Mucosa of descending colon (tissue), 3 donors: ENCODE measurements at places on chromosomes 3 and 15. TPM values are rescaled to one million over a fixed set of nuclear protein-coding genes. Genes with fewer than 3 reads are reported as not detected.

Gene POLG
- 59.4 TPM for total RNA-seq

Gene NXPE3
- 1.7 TPM for total RNA-seq

Gene GATA2
- 10.1 TPM for total RNA-seq

Gene MRAS
- total RNA-seq, result 37.6 TPM

Gene SENP5
- total RNA-seq, result 24.3 TPM

Gene BCHE
- 1.2 TPM for total RNA-seq

Gene PRSS50
- not detected for total RNA-seq

Gene TOPBP1
- 22.8 TPM for total RNA-seq

Gene ALDH1L1
- 27.4 TPM for total RNA-seq

Gene BMF
- 32.1 TPM for total RNA-seq

DNA sequence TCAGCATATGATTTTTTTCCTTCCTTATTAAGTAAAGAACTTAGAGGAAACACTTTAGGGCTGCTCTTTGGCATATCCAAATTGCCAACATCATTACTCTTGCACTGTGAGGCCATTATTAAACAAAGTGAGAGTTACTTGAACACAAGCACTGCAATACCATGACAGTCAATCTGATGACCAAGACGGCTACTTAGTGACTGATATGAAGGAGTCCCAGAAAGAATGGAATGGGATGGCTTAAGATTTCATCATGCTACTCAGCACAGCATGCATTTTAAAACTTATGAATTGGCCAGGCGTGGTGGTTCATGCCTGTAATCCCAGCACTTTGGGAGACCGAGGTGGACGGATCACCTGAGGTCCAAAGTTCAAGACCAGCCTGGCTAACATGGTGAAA, 55.2 kb downstream of the FAM98B start:
- no peak for DNase-seq

- peak; percentile 96 for DNase-seq
Measured at GRCh38 chr3:149129326-149130205, at the start of gene HPS3. Gene HPS3 (plus strand): TSS chr3:149129638. CDS start chr3:149129724, 86 bp downstream.

DNA sequence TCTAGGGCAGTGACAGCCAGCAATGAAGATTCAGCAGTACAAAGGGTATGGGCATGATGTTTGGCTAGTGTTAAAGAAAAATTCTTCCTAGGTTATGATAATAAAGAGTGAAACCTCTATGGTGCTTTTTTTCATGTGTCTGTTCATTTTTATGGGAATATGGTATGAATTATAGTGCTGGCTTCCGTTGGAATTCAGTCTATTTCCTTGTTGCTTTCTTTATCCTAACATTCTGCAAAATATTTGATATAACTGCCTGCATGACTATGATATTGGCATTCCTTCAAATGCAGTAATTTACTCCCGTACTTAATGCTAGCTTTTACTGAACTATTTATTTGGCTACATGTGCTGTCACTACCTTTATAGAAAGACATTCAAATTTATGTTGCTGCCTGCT, 57.6 kb upstream of the ATP11B start:
- DNase-seq, result no peak

- no peak for DNase-seq
Measured at GRCh38 chr3:43958005-43958770, 267.4 kb downstream of the ABHD5 start.

- no peak for DNase-seq
Measured at GRCh38 chr15:41983221-41983620, 10.9 kb upstream of the EHD4 start.

DNA sequence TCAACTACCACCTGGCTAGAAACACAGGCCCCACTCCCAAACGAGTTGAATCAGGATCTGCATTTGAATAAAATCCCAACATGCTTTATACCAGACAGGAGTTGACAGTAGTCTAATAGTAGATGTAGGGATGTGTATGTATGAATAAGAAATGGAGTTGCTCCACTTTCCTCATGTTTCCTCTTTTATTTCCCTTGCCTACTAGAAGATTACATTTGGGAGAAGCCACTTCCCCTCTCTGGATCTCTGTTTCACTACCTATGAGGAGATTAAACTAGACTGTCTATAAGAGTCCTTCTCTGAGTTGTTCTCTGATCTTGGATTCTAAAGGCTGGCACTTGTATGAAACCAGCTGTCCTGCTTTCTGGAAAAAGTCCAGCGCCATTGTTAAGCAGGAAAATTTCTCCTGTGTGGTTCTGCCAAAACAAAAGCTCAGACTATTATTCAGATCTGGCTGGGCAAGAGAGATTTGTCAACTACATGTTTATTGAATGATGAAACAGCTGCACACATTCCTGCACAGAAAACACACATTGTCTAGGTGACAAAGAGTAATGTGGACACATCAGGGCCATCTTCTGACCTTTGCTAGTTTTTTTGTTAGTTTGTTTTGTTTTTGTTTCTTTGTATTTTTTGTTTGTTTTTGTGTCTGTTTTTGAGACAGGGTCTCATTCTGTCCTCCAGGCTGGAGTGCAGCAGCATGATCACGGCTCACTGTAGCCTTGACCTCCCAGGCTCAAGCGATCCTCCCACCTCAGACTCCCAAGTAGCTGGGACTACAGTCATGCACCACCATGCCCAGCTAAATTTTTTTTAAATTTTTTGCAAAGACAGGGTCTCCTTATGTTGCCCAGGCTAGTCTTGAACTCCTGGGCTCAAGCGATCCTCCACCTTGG, 29.9 kb downstream of the ACP3 start:
- no peak for DNase-seq

- DNase-seq, result no peak
Measured at GRCh38 chr3:178494386-178494785, 41.9 kb upstream of the KCNMB2 start.

DNA sequence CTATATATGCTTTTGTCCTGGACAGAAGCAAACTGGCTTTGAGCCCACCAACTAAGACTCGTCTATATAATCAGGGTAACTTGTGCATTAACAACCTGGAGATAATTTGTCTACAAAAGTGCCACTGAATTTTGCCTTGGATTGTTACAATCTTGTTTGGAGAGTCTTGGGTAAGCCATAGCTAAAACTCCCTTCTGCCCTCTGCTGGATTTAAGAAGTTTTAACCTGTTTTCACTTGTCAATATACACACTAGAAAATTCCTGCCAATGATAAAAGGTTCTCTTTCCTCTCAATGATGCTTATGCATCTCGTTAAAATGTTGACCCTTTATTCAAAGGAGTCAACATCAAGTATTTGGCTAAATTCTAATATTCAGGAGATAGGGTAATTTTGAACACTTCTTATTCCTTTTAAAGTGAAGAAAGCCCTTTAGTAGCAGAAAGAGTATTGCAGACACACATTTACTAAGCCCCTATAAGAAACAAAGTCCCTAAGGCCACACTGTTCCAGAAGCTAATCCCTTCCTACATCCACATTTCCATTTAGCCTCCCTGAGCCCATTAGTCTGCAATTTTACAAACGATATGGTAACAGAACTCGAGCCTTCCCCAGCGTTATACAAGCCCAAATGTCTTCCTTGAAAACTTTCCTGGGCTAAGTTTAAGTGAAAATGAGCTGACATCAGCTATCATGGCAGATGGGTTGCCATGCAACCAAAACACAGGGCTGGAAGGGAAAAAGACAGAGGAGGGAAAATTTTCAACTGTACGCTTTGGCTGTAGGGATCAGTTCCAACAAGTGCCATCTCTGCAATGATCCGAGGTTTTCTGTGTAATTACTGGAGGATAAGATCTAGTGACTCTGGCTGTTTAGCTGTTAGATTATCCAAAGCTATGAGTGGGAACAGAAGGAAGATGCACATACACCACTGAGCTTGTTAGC, 75.9 kb upstream of the FGF12 start:
- DNase-seq, result no peak

DNA sequence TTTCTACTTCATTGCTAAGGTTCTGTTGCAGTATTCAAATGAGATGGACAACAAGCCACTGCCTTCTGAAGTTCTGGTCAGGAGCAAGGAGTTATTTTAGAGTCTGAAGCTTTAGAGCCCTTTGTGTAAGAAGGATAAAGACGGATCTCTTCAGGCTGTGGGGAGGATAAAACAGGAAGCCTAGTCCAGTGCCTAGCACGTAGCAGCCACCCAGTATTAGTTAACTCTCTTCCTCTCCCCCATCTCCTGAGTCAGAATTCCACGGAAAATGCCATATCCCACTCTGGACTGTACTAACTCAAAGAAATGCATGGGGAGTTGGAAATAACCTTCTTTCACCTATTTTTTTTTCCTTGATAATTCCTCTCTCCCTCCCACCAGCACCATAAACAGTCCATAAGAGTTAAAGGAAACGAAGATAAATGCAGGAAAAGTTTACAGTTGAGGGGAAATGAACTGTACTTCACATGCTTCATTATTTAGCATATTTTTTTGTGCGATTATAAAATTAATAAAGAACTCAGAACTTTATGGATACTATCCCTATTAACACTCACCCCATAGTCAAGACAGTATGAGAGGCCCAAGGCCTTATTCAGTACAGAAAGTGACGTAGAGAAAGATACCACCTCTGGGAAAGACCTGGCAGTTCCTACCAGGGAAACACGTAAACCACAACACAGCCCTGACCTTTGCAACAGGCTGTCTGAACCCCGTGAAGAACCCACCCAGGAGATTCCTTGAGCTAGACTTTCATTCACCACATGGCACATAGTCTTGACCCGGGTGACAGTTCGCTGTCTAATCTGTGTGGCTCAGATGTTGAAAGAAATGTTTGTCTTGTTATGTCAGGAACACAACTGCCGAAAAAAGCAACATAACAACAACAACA, 9.2 kb downstream of the IGF2BP2 start:
- no peak for DNase-seq

GRCh38 chr15:82798104-82798503, 7.8 kb downstream of the FSD2 start:
- no peak for DNase-seq

GRCh38 chr3:150057227-150057626, 86.5 kb upstream of the PFN2 start:
- DNase-seq, result no peak

DNA sequence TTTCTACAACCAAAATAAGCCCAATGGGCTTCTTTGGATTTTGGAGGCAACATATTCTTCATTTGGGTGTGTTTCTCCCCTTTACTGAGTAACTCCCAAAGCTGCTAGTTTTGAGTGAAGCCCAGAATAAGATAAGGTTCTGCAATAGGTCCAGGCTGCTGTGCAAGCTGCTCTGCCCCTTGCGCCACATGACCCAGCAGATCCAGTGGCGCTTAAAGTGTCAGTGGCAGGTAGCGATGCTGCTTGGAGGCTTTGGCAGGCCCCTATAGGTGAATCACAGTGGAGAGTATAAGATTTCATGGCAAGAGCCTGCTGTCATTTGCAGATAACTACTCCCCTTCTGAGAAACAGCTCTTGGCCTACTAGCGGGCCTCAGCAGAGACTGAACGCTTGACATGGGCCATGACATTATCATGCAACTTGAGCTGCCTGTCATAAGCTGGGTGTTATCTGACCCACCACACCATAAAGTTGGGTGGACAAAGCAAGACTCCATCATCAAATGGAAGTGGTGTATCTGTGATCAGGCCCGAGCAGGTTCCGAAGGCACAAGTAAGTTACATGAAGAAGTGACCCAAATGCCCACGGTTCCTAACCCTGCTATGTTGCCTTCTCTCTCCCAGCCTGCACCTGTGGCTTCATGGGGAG, 88.4 kb upstream of the OXTR start:
- no peak for DNase-seq

DNA sequence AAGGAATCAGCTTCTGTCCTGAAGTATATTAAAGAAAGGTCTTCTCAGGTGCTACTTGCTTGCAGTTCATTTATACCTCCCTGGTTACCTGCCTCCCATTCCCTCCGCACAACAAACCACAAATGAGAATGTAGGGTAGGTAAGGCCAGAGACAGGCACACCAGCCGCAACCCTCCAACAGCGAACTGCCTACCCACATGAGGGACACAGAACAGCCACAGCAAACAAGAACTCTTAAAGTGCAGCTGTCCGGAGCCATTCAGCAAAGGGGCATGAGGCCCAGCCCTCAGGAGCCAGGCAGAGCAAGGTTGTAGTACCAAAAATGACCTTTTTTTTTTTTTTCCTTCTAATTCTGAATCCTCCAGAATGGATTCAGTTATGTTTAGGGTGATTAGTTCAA, 52.4 kb downstream of the SPSB4 start:
- no peak for DNase-seq

DNA sequence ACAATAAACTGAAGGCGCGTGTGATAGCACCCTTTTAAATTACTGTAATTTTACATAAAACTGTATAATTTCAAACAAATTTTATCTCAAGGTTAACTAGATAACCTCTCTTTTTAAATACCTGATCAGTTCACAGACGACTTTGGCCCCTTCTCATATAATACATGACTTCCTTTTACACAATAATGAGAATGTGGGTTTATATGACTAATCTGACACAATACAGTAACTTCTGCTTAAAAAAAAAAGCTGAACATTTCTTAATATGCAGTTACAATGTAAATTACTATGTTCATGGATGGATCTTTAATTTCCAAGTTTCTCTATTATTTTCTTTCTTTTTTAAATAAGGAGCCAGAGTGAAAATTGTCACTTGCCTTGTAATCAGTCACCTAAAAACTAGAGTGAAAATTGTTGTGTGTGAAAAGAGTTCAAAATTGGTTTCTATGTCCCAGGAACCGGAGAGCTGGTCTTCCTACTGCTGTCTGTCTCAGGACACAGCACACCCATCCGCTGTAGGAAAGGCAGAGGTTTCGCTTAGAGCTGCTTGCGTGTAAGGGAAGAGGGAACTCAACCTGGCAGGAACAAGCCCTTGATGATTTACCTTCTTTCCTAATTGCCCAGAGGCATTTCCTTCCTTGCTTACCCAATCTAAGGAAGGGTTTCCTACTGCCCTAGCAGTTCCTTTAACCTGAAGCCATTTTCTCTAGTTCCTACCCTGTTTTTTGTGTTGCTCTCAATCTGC, 33.3 kb downstream of the PLD1 start:
- DNase-seq, result no peak

DNA sequence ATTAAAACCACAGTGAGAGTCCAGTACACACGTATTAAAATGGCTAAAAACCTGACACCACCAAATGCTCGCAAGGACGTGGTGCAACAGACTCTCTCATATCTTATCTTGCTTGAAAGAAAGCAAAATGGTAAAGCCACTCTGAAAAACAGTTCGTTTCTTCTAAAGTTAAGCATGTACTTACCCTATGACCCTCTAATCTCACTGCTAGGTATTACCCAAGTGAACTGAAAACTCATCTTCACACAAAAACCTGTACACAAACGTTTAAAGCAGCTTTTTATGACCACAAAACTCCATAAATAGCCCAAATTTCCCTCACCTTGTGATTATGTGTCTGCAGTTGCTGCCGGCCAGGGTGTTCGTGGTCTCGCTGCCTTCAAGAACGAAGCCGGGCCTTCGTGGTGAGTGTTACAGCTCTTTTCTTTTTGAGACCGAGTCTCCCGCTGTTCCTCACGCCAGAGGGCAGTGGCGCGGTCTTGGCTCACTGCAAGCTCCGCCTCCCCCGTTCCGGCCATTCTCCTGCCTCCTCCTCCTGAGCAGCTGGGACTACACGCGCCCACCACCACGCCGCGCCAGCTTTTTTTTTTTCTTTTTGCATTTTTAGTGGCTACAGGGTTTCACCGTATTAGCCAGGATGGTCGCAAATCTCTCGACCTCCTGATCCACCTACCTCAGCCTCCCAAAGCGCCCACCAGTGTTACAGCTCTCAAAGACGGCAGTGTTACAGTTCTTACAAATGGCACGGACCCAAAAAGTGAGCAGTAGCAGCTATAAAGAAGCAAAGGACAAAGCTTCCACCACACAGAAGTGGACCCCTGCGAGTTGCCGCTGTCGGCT, 165.4 kb downstream of the TJP1 start:
- no peak for DNase-seq

GRCh38 chr15:50675535-50676144, 11.0 kb downstream of the TRPM7 start:
- peak; percentile 33 for DNase-seq

GRCh38 chr3:84141571-84141970, 817.2 kb upstream of the CADM2 start:
- DNase-seq, result no peak
